Ovary (tissue), 10 donors: ENCODE measurements at places on chromosomes 1 and 21. TPM values are rescaled to one million over a fixed set of nuclear protein-coding genes. Genes with fewer than 3 reads are reported as not detected.

GLRX2 gene
- 4.1 TPM for total RNA-seq

DNA sequence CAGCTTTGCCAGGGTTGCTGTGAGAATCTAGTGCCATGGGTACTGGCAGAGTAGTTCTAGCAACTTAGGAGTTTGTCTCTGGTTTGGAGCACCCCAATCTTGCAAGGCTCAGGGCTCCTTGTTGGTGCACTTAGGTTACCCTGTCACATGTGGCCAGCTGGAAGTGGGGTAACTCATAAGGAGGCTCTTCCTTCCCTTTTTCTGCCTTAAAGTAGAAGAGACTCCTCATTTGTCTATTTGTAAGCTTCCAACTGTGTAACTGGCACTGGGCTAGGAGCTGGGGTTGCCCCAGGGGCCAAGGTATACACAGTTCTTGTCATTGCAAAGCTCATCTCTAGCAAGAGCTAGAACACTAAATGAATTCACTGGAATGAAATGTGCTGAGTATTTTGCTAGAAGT lies 10.6 kb downstream of the MROH7 start:
- no peak for DNase-seq

DNA sequence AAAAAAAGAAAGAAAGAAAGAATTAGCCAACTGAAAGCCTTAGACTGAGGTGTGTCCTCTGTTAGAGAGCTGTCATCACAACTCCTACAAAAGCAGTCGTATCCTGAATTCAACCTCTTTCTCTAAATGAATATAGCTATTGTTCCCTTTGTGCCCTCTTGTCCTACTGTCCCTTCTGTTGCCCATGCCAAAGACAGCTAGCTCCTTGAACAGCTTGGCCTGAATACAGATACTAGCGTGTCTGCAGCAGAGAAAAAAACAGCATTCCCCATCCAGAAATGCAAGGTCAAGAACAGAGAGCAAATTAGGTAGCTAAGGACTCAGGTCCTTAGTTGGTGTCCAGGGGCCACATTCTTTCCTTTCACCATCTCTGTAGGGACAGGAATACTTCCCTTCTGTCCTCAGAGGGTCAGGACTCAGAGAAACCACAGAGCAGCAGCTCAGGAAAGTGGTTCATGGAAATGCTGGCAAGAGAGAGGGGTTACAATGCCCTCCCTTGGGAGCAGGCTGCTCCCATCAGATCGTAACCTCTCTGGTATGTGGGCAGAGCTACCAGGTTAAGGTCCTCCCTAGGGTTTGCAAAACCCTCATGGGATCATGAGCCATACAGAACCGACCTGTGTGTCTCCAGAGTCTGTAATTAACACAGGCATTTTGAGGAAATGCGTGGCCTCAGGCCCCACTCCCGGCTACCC lies 1.8 kb upstream of the ZBTB48 start:
- DNase-seq: no peak

DNA sequence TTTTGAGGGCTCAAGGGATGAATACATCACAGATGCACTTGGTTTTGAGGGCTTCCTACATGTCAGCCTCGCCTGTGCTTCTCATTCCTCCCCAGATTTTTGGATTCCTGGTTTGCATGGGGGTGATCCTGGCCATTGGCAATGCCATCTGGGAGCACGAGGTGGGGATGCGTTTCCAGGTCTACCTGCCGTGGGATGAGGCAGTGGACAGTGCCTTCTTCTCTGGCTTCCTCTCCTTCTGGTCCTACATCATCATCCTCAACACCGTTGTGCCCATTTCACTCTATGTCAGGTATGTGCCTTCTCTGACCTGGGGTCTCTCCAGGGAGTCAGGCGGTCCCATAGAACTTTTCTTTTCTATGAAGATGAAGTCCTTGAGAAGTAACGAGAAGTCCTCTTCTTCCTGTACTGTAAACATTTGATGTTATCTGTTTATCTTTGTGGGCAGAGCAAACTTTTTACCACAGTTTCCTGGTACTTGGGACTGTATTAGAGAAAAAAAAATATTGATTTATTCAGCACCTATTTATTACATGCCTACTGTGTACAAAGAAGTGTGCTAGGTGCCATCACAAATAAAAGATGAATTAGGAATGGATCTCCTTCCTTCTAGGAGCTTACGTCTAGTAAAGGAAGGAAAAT lies 12.0 kb downstream of the ATP8B2 start:
- no peak for DNase-seq

GRCh38 chr21:45715441-45715840 lies 71.9 kb downstream of the PCBP3 start:
- DNase-seq: no peak

- no peak for DNase-seq
Observed at GRCh38 chr1:172537827-172538391, 5.0 kb downstream of the SUCO start.

DNA sequence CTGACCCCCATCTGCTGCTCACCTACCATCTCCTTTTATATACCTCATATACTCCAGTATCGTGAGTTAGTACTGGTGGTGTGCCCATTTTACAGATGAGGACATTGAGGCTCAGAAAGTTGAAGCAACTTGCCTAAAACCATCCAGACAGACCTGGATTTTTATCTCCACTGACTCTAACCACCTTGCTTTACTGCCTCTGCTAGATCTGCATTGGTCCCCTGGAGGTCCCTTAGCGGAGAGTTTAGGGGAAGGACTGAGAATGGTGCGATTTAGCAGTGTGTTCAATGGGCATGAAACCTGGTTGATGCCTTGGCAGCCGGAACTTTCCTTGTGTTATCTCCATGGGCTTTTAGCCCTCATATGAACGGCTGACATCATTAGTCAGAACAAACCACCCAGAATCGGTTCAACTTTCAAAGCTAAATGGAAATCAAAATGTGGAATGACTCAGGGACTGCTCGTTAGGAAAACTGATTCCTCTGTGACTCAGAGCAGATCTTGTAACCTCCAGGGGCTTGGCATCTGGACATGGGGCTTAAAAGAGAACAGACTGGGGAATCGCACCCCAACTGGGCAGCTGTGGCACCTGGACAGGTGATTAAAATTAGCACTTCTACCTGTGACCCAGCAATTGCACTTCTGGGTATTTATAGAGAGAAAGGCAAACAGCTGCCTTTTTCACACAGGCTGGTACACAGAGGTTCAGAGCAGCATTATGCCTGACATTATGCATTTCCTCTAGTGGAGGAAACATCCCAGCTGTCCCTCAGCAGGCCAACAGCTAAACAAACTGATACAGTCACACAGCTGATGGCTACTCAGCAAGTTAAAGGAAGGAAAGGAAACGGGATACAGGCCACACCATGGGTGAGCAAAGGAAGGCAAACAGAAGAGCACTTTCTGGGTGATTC lies 25.3 kb downstream of the TMEM51 start:
- peak; percentile 59 for DNase-seq
